Stimulated activated CD8-positive, alpha-beta memory T cell treated with anti-CD3 and anti-CD28 coated beads, Interleukin-15, amount 100 ng/mL, for 1 hour (primary cell): ENCODE measurements at places on chromosomes 6 and 20.

GRCh38 chr6:163098827-163099479, 315.6 kb upstream of the QKI start:
- DNase-seq = no peak

DNA sequence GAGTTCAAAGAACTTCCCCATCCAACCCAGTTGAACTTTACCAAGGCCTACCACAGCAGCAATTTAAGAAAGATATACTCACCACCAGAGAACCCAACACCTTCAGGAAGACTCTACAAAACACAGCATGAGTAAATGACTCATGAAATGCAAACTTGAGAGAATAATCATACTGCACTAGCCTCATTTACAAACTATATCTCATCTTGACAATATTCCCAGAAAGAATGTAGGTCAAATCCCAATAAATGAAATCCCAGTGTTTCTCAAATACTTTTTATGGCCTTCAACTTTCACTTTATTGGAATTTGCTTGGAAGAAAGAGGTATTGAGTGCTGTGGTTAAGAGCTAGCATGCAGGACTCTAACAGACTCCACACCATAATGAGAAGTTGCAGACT, 60.0 kb downstream of the FYN start:
- no peak for DNase-seq

DNA sequence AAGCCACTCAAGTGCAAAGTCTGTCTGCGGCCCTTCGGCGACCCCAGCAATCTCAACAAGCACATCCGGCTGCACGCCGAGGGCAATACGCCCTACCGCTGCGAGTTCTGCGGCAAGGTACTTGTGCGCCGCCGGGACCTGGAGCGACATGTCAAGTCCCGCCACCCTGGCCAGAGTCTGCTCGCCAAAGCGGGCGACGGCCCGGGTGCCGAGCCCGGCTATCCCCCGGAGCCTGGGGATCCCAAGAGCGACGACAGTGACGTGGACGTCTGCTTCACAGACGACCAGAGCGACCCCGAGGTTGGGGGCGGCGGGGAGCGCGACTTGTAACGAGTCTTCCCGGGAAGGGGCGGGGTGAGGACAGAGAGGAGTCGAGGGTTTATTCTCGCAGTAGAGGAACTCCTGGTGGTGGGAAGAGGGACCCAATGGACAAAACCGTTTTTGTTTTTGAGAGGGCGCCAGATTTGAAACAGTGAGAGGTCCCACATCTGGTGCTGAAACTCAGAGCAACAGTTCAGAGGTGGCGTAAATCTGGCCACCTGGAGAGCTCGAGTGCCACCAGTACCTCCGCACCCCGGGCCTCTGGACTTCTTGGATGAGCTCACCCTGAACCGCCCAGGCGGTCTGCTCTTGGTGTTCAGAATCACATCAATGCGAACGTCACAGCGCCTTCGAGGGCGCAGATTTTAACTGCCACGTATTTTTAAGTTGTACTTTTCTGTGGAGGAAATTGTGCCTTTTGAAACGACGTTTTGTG, 8.0 kb downstream of the PRDM13 start:
- DNase-seq = no peak

DNA sequence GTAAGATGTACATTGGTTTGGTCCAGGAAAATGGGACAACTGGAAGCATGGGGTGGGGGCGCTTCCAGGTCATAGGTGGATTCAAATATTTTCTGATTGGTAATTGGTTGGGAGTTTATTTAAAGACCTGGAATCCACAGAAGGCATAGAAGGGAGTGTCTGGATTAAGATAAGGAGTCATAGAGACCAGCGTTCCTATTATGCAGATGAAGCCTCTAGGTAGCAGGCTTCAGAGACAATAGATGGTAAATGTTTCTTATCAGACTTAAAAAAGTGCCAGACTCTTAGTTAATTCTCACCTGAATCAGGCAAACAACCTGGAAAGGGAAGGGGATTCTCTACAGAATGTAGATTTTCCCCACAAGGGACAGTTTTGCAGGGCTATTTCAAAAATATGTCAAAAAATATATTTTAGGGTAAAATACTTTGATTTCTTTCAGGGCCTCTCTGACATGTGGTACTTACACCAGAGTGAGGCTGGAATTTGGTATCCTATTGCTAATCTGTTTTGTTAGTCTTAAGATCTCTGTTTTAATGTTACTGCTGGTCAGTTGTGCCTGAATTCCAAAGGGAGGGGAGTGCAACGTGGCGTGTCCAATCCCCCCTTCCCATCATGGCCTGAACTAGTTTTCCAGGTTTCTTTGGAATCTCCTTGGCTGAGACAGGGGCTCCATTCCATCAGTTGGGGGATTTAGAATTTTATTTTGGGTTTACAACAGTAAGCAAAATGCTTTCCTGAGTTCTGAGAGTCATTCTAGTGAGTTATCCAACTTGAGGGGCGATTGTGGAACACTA, 25.1 kb downstream of the PIGT start:
- no peak for DNase-seq

- no peak for DNase-seq
Observed at GRCh38 chr20:18401305-18401704, 65.5 kb downstream of the DZANK1 start.

GRCh38 chr6:33944686-33945411, 141.0 kb upstream of the MLN start:
- no peak for DNase-seq

DNA sequence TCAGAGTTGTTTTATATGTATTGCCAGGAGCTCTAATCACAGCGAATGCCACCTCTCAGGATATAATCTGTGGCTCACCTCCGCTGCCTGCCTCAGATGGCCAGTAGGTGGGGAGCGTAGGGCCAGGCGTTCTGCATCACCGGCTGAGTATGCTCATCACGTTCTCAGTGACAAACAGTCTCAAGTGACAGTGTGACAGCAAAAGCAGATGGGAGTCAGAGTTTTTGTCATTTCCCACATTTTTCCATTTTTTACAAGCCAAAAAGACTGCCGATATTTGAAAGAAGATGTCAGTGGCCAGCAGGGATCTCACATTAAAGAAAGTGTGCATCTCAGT, 208.7 kb downstream of the ALDH8A1 start:
- DNase-seq = no peak

- no peak for DNase-seq
Observed at GRCh38 chr6:42450477-42451332, 1.0 kb downstream of the TRERF1 start.

DNA sequence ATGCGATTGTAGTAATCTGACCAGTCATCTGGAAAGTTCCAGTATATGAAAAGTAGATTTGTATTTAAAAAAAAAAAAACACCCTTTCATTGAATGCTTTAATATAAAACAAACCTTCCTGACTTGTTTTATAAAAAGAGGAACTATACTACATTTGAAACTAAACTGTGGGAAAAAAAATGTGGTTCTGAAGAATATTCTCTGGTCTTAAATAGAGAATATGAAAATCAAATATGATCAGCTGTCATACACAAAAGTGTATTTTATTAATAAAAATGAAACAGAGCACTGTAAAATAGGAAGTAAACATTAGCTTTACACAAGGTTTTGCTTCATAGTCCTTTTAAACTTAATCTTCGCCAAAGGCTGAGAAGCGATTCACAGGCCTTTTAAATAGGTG, 25.3 kb upstream of the CD83 start:
- no peak for DNase-seq

DNA sequence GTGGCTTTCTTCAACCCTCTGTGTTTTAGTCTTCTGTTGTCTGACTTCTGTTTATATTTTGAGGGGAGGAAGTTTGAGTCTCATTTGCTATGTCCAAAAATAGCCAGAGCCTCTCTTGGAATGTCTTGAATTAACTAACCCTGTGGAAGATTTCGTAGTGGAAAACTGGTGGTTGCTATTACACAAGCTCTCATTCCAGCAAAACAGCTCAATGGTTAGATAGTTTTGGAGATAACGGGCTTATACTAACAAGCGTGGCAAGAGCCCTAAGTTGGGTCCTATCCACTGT, 1.6 kb downstream of the CCN2 start:
- no peak for DNase-seq

DNA sequence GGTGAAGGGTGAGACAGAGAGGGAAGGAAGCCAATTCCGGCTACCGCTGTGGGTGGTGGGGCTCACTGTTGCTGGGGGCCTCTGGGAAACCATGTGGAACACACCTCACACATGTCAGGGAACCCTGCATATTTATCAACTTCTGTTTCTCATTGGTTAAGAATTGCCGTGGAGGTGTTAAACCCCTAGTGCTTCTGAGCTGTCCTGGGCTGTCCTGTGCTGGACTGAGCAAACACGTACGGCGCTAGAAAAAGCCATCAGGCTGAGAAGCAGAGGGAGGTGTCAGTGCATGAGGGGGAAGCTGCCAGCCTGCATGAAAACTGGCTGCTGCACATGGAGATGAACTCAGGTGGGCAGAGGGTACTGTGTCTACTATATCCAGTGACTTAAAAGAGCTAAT, 103.9 kb upstream of the JAG1 start:
- no peak for DNase-seq

DNA sequence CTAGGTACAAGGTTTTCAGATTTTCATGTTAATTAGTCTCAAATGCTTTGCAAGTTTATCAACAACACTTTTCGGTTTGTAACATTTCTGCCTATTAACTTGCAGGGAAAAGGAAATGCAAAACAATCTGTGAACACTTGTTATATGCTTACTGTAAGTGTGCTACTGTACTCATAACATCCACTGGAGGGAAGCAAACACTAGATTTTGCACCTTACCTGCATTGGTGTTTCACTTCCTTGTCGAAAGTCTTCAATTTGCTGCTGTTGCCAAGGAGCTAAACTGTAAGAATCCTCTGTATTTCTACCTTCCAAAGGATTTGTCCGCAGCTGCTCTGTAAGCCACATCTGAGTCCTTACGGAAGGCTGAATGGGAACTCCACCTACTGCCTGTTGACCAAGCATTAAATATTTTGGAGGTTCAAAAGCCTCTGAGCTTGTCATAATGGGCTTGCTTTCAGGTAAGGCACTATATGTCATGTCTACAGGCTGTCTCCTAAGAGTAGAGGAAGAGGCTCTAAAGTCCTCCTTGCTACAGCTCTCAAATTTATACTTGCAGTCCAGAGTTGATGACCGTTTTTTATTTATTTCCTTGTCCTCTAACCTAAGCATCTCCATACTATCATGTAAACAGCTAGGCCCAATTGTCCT, 17.3 kb downstream of the PLN start:
- no peak for DNase-seq

- DNase-seq = no peak
Observed at GRCh38 chr6:21840428-21840827, 246.9 kb downstream of the SOX4 start.

- DNase-seq = no peak
Observed at GRCh38 chr6:37083243-37084138, 78.0 kb downstream of the FGD2 start.

- DNase-seq = no peak
Observed at GRCh38 chr20:49701241-49701790, 12.4 kb downstream of the B4GALT5 start.

DNA sequence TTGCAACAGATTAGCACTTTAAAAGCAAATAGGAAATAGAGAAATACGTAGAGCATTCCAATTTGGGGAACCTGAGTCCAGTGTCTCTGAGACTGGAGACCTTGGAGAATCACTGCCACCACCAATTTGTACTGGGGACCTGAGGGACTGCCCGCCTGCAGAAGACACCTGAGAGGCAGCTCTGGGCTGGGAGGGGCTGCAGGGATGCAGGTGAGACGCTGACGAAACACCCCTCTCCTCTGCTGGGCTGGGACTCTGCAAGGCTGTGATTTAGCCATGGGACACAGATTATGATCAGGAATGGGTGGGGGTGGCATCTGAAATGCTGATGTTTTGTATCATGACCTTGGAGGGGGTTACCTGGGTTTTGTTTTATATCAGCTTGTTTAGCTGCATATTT, 7.0 kb upstream of the APMAP start:
- no peak for DNase-seq

DNA sequence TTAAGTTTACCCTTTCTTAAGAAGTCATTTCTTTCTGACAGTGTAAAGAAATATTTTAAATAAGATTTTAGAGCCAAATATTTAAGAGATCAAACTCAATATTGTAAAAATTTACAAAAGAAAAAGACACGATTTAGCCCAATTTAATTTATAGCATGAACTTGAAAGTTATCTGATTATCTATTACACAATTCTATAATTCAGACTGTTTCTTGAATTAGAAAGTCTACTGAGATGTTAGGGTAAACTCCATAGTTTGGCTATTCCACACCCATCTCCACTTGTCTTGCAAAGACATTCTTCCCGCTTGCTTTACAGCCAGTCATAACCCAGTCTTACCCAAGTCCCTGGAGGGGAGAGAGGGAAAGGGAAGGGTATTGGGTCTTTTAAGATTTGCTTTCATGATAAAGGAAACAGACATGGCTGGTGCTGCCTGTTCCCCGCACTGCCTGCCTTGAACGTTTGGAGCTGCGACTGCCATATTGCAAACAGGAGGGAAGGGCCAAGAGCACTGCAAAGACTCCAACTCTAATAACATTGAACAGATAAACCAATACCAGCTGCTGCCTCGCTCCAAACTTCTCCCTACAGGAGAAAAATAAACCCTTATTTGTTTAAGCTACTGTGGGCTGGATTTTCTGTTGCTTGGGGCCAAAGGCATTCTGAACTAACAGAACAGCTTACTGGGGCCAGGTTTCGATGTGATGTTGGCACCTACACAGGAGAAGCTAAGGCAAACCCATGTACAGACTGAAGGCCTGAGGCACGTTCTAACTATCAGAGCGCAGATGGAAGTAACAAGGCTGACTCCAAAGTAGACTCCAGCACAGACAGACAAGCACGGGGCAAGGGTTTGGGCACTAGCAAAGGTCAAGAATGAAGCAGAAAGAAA, 552.3 kb upstream of the JARID2 start:
- no peak for DNase-seq

GRCh38 chr6:78995346-78995745, 82.7 kb downstream of the PHIP start:
- DNase-seq = no peak

DNA sequence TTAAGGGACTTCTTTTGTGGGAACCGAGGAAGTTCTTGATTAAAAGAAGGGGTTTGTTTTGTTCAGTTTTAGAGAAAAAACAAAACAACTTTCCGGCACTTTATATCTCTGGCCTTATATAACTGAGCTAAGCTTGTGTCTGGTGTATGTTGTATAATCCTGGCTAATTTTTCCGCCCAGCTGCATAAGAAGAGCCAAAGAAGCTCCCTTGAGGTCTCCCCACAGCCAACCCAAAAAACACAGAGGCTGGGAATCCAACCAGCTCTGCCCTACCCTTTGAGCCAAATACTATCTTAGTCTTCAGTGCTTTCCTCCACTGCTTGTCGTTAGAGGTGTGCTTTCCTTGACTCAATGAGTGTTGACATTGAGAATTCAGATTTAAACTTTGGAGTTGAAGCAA, 45.5 kb upstream of the RNF146 start:
- no peak for DNase-seq

DNA sequence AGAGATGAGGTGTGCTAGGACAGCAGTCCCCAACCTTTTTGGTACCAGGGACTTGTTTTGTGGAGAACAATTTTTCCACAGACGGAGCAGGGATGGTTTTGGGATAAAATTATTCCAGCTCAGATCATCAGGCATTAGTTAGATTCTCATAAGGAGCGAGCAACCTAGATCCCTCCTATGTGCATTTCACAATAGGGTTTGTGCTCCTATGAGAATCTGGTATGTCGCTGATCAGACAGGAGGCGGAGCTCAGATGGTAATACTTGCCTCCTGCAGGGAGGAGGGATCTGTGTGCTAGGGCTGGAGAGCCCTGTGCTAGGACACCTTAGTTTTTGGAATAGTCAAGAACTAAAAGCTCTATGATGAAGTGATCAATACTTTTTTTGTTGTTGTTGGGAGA, 2.5 kb downstream of the SMIM13 start:
- DNase-seq = no peak

- no peak for DNase-seq
Observed at GRCh38 chr20:21739161-21739560, 33.7 kb downstream of the PAX1 start.

GRCh38 chr6:142013287-142013686, 119.4 kb upstream of the GJE1 start:
- no peak for DNase-seq

- DNase-seq = no peak
Observed at GRCh38 chr20:34190679-34191090, 50.5 kb upstream of the ASIP start.
